ENCODE measurements at places on chromosomes 7 and 10.

GRCh38 chr7:111980725-111981124 is 225.5 kb downstream of the DOCK4 start:
- DNase-seq = no peak

- DNase-seq = no peak
These were observed 339.9 kb downstream of the GFRA1 start for GRCh38 chr10:115933098-115933497.

DNA sequence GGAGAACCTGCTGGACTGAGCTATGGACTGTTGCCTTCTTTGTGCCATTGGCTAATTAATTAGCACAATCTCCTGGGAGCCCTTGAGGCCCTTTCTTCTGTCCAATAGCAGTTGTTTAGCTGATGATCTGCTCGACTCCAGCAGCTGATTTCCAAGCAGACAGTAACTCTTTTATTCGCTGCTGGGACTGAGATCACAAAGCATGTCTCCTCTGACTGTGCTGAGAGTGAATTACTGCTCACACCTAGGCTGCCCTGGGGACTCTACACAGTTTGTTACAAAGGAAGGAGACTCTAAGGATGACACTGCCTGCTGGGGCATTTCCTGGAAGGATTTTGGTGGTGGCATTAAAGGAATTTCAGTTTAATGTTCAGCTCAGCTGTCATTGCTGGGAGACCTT is 31.4 kb downstream of the CASP7 start:
- DNase-seq = no peak

DNA sequence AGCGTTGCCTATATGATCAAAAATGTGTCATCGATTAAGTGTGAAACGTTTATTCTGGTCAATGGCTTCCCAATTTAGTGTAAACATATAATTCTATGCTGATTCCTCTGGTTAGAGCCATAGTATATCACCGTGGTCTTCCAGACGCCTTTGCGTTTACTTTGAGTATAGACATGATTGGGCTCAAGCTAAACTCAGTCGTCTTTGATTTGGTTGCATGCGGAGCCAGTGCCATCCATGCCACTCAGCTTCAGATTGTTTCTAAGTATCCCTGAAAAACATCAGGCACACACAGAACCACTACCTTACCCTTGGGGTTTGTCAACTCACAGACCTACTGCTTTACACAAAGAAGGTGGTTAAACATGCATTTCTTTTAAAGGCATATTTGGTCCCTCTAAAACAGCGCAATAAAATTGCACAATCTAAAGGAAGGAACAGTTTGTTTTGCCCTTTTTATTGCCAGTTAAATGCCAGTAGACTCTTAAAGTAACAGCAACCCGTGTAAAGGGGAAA is 273.6 kb upstream of the KLF6 start:
- peak; percentile 56 for DNase-seq

- no peak for DNase-seq
These were observed 241.5 kb downstream of the AUTS2 start for GRCh38 chr7:69839782-69840181.

DNA sequence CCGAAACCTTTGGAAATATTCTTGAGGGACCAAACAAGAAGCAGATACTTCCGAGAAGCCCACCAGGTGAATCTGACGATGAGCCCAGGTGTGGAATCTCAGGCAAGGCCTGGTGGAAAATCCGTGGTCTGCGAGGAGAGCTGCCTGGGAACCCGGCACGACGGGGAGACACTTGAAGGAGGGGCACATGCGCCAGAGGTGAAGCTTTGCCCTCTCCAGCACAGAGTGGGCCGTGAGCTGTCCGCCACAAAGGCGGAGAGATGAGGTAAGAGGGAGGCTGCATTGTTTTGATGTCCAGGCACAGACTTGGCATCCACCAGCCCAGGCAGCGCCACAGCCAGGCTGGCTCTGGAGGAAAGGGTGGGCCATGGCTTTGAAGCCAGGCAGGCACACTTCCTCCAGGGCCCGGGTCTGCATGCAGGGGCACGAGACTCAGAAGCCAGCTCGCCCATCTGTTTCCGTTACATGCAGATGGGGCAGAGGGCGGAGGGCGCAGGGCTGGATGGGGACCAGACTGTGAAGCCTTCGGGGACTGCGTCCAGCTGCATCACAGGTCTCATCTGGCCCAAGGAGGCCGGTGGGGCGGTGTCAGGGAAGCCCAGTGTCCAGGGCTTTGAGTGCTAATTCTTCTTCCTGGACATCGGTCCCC is 45.4 kb downstream of the CALML3 start:
- no peak for DNase-seq

DNA sequence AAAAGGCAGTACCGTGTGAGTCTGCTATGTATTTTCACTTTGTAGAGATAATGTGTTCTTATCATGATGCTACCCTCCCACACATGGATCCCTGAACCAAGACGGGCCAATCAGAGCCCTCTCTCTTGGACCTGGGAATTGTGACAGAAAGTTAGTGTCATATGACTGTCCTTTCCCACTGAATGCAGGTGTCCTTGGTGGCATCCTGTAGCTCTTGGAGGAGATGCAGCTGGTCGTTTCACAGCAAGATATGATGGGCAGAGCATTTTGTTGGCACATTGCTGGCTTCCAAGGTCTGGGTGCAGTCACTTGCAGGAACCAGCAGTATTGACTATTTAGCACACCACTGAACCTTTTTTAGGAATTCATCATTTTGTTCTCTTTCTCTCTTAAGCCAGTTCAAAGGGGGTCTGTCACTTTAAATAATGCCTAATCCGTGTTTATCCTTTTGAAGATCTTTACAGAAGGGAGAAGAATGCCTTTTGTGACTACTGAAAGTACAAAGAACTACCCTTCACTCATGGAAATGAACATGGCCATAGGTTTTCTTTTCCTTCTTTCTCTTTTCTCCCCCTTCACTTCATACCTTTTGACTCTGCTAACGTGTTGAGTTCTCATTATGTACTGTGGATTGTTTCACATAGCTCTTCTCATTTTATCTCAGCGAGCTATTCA is 125.1 kb downstream of the PLXDC2 start:
- no peak for DNase-seq

DNA sequence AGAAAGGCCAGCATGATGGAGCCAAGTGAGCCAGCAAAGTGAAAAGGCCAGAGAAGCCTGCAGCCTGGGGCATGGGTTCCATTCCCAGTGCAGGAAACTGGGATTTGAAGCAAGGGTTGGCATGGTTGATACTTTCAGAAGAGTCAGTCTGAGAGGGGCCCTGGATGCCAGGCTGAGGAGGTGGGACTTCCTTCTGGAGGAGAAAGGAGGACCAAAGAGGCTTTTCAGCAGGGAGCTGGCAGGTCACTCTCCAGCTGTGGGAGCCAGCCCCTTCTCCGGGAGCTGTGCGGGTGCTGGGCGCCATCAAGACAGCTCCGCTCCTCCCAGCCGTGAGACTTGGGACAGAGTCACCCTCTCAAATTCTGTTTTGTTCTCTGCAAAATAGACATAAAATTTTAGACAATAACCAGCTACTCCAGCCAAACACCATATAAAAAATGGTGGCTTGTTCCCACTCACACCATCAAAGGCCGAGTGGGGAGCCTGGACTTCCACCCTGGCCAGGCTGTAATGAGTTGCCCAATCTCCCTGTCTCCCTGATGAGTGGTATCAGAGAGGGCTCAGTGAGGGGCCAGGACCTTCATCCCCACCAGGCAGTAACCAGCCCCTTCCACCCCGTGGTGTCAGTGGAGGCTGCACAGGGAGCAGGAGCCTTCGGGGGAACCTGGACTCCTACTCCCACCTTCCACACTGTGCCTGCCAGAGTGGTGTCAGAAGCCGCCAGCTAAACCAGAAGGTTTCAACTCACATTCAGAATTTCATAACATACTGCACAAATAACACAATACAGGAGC is 133.6 kb upstream of the RET start:
- DNase-seq = no peak

DNA sequence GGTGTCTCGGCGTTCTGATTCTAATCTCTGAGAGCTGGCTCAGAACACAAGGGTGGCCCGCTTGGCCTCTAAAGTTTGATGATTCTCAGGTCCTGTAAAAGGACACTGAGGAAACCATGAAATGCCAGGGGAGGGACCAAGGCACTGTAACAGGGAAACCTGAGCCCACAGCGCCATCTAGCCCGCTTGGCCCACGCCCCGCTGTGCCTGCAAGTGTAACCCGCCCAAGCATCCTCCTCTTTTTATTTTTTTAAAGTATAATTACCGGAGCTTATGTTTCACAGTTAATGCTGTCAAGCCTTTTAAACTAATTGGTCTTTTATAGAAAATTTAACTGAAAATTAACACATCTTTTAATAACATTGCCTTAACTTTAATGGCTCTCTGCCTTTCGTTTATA is 734.7 kb downstream of the KCNMA1 start:
- DNase-seq = no peak

- peak; percentile 87 for DNase-seq
These were observed 340.8 kb upstream of the PODXL start for GRCh38 chr7:131897016-131897789.

GRCh38 chr7:141463986-141464385 is 87.2 kb upstream of the AGK start:
- DNase-seq = peak; percentile 9

- DNase-seq = no peak
These were observed 531.6 kb upstream of the IGFBP3 start for GRCh38 chr7:46452561-46453135.

GRCh38 chr7:42746214-42746613 is 165.7 kb downstream of the C7orf25 start:
- no peak for DNase-seq

DNA sequence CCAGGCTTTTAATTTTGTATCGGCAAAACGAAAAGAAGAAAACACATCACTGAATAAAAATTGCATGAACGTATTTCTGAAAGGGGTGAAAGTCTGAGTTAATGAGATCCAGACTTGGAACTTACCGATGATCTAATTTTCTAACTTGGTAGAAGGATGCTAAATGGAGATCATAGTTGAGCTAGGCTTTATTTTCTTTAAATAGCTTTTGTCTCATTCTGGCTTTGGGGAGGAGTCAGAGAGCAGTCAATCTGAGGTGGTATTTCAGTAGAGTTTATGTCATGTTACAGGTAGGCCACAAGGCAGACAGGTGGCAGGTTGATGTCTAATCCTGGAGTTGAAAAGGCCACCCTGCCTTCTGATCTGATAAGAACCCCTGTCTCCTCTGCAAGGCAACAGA is 161.9 kb downstream of the KIAA1217 start:
- DNase-seq = no peak

DNA sequence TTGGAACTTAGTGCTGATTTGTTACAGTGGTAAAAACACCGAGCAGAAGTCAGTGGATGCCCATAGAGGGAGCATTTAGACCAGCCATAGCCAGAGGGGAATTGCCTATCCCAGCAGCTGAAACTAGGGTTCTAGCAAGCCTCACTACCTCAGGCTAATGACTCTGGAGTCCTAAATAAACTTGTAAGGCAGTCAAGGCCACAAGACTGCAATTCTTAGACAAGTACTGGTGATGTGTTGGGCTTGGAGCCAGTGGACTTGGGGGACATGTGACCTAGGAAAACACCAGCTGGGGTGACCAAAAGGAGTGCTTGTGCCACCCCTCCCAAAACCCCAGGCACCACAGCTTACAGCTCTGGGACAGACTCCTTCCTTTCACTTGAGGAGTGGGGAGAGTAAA is 209.0 kb downstream of the MAGI2 start:
- no peak for DNase-seq

GRCh38 chr7:127692200-127692599 is 40.2 kb downstream of the SND1 start:
- no peak for DNase-seq

GRCh38 chr7:77702513-77702912 is 6.3 kb downstream of the RSBN1L start:
- peak; percentile 49 for DNase-seq

DNA sequence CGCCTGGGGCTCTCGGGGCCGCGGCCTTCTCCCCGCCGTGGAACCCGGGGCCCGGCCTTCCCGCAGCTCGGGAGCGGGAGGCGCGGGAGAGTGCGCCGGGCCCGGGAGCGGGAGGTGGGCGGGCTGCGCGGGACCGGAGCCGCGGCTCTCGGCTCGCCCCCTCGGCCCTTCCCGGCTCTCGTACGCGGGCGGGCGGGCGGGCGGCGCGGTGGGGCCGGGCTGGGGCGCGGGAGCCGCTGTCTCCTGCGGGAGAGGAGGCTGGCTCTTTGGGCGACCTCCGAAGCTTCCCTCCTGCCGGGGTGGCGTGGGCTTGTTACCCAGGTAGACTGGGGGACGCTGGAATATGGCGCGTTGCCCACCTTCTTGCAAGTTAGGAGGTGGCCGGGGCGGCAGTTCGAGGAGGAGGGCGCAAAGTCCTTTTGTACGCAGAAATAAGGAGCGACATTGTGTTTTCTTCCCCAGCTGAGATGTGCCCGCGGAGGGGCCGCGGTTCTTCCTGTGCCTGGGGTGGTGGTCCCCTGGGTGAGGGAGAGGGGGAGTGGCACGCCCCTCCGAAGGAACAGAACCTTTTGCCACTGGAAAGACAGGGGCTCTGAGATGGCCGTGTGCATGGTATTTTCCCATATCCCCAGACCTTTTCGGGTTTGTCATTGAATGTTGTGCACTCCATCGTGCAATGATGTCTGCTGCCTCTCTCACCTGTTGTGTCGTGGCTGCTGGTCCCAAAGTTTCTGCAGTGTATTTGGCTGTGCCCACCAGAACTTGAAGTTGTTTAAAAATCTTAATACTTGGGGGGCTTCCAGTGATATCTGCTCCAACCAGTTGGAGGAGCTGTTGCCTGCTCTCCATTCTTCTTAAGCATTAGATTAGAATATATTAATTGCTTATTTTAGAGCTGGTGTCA is 844 bp downstream of the NRF1 start:
- peak; percentile 44 for DNase-seq

- no peak for DNase-seq
These were observed 197.1 kb upstream of the STK17A start for GRCh38 chr7:43385856-43386255.

- peak; percentile 23 for DNase-seq
These were observed 26.2 kb downstream of the HIBADH start for GRCh38 chr7:27636326-27637006.

DNA sequence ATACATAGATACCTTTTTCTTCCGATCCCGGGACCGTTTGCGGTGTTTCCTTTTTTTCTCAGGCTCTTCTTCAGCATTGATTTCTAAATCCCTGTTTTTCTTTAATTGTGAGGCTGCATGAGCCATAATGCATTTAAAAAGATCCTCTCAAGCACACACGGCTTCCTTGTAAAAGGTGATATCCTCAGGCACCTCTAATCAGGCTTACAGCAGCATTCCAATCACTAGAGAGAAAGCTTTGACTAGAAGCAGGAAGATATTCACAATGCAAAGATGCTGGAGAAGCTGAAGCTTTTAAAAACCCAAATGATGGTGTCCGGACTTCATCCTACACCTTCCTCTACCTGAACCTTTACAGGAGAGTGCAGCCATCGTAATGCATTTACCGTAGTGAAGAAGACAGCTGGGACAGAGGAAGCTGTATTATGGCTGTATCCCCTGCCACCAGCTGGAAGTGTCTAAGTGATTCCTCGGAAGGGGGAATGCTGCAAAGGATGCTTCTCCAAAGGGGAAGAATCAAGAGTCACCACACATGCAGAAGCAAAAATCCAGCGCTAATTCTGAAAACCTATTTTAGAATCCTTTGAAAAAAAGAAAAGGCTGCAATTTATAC is at the start of gene ANK3:
ANK3 (minus strand) TSS at position 463 of the 613 bp plus-strand sequence; CDS start at position 126, 337 bp downstream.
- no peak for DNase-seq
